ENCODE measurements at places on chromosomes 1 and 21. TPM values are rescaled to one million over a fixed set of nuclear protein-coding genes. Genes with fewer than 3 reads are reported as not detected.

Gene S1PR1
- 78.9 TPM for total RNA-seq

Gene TSSK3
- total RNA-seq: 0.47 TPM

Gene CLDN19
- not detected for total RNA-seq

GRCh38 chr1:161900160-161900559, 123.5 kb downstream of the OLFML2B start:
- no peak for DNase-seq

DNA sequence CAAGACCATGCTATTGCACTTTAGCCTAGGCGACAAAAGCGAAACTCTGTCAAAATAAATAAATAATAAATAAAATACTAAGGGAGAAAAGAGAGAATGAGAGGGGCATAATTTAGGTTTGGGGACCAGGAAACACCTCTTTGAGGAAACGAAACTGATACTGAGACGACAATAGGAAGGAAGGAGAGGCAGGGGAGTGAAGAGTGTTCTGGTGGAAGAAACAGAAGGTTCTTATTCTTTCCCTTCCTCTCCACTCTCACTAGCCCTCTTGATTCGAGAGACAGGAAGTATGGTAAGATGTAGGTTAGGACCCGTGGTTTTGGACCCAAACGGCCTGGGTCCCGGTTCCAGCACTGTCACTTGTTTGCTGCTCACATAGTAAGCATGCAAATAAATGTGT, 1.6 kb upstream of the NKAIN1 start:
- no peak for DNase-seq

Measured in heart right ventricle (tissue), 16 donors.